Suppressor macrophage treated with lipopolysaccharide for 4 hours (primary cell): ENCODE measurements at places on chromosomes 6 and 20.

- peak; percentile 97 for DNase-seq
Observed at GRCh38 chr6:149065658-149066556, 251.6 kb upstream of the TAB2 start.

DNA sequence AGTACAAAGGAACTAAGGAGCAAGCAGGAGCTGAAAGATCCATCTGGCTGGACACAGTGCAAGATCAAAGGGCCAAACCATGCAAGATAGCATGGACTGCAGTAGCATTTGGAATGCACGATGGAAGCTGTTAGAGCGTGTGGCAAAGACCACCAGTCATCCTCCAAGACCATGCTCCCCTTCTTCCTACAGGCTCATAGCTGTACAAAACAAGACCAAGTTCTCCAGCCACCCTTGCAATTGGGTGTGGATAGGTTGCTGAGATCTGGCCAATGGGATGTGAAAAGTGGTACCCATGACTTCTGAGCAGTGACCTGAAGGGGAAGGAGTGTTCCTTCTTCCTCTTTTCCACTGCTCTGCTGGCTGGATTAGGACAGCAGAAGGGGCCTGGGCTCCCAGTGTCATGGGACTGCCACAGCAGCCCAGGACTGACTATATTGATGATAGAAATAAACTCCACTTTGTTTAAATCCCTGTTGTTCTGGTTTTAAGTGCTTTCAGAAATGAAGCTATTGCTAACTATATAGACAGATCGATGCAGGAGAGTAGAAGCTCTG is 64.9 kb downstream of the SLC22A23 start:
- peak; percentile 29 for DNase-seq

DNA sequence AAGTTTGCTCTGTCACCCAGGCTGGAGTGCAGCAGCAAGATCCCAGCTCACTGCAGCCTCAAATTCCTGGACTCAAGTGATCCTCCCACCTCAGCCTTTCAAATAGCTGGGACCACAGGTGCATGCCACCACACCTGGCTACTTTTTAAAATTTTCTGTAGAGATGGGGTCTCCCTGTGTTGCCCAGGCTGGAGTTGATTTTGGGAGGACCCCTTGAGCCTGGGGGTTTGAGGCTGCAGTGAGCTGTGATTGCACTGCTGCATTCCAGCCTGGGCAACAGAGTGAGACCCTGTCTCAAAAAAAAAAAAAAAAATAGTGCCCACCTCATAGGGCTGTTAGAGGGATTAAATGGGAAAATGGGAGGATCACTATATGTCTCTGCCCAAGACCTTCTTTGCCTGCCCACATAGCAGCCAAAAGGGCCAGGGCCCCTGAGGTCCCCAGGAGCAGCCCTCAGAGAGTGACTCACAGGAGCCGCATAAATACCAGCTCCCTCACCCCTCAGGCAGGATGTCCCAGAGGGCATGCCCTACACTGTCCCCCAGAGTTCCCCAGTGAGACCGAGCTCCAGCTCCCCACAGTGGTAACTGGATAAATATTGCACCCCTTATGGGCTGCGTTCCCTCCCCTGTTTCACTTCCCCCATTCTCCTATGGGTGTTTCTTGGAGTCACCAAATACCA is 11.7 kb upstream of the MDGA1 start:
- no peak for DNase-seq

GRCh38 chr6:5729080-5729434 is 277.7 kb downstream of the NRN1 start:
- DNase-seq = no peak

GRCh38 chr6:114216789-114217467 is 125.9 kb downstream of the HS3ST5 start:
- no peak for DNase-seq

GRCh38 chr6:45082091-45082490 is 246.0 kb upstream of the RUNX2 start:
- no peak for DNase-seq

- peak; percentile 81 for DNase-seq
Observed at GRCh38 chr20:45920462-45921336, 8.7 kb upstream of the PLTP start.

DNA sequence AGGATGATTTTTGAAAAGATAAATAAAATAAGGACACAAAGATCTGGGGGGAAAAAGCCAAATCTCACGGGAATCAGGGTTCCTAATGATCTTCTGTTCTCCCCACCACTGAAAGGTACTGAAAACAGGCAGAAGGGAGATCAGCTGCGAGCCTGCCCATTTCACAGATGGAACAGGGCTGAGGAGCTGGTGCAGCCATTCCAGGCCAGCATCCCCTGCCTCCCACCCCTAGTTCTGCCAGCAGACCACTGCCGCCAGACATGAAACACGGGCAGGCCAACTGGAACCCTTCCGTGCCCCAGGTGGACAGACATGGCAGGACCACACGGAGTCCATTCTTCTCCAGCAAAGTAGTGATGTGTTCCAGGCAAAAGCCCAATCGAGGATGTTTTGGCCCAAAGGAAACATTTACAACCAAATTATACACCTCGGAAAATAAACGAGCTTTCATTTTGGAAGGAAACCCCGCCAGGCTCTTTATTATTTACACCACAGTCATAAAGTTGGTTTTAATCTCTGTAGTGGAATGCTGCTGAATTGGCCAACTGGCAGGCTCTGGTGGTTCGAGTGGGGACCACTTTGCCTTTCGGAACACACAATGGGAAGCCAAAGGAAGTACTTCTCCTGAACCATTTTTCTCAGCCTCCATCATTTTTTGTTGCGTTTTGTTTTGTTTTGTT is 28.2 kb downstream of the ISM1 start:
- DNase-seq = no peak

GRCh38 chr6:41929924-41930323 is 8.6 kb downstream of the BYSL start:
- DNase-seq = peak; percentile 46

- DNase-seq = no peak
Observed at GRCh38 chr6:151847064-151847463, 39.6 kb downstream of the ESR1 start.

GRCh38 chr6:109013656-109014305 is 80.9 kb downstream of the SESN1 start:
- DNase-seq = peak; percentile 53

GRCh38 chr6:29764422-29765196 is 41.4 kb downstream of the HLA-F start:
- DNase-seq = peak; percentile 61

DNA sequence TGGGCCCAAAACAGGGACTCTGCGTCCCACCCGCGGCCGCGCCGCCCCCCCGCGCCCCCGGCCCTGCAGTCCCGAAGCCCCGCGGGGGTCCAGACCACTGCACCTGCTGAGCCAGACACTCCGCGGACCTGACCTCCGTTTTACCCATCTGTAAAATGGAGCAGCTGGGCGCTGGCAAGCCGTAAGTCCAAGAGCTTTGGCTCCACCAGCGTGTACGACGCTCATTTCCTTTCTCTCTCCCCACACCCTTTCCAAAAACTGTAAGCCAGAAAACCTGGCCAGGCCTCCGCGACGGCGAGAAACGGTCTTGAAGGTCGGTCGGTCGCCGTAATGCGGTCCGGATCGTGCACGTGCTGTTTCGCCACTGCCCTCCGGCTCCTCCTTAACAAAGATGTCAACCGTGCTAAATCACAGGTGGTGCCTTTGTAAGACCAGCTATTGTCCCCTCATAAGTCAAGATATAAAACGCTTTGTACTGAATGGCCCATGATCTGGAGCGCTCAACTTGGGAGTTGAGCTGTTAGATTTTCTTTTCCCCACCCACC is 7.8 kb upstream of the NR2E1 start:
- no peak for DNase-seq

- DNase-seq = no peak
Observed at GRCh38 chr6:157974341-157974894, 7.2 kb upstream of the SYNJ2 start.

DNA sequence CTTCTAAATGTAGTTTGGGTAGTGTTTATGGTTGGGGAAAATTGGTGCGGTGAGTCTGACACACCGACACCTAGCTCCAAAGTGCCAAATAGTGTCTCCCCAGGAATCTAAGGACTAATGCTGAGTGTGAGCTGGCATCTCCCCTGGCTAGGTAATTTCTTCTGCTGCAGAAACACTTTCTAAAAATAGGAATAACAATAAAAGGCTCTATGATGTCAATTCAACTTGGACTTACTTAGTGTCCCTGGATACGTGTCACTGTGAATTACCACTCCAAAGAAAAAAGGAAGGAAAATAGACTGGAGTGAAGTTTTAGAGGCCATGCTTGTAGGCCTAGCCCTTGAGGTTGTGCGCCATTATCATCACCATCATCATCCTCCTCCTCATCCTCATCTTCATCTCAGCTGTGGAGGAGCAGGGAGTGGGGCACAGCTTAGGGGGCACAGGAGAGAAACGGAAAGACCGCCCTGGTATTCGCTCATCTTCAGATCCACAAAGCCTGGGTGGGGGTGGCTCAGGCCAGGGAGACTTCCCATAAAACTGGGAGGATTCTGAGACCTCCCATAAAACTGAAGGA is 89.6 kb downstream of the TBC1D7 start:
- no peak for DNase-seq

DNA sequence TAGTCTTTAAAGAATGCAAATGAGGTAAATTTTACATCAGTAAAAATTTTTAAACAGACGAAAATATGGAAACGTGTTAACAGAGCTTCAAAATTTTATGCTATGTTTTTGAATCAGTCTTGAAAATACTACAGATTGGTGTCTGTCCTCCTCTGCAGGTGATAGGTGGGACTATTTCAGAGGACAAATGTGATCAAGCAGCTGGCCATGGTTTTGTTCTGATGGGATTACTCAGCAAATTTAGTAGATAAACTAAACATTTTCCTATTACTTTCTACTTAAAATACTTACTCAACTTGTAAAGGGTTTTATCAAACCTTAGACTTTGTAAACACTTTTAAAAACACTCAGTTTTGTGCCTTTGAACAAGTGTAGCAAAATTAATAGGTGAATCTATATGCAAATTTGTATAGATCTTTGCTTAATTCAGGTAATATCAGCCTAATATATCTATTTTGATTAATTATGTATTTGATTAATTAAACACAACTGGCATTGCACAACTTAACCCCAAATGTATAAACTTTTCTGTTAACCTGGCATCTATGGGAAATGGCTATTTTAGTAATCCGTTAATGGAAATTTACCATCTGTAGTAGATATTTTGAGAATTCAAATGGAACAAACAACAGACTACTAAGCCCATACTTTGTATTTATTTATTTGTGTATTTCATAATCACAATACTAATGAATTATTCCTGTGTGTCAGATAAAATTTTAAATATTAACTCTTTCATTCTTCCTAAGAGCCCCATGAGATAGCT is 22.5 kb downstream of the ADGRB3 start:
- DNase-seq = no peak

DNA sequence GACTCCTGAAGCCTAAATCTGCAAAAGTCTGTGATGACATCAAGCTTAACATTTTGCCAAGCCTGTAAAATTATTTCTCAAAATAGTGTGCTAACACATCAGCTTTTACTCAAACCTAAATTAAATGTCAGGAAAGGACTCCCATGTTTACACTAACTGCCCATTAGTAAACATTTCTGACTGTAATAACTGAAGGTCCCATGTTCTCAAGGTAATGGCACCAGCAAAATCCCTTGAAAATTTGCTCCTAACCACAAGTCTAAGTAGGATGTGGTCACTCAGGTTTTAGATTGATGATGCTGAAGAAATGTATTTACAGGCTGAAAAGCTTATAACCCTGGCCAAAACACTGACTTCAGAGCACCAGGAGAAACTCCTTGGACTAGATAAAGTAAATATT is 33.0 kb downstream of the BACH2 start:
- DNase-seq = no peak

GRCh38 chr6:34021554-34022190 is 124.2 kb downstream of the GRM4 start:
- no peak for DNase-seq

GRCh38 chr6:35469751-35470662 is 1.8 kb downstream of the RPL10A start:
- DNase-seq = no peak

- DNase-seq = no peak
Observed at GRCh38 chr6:13421425-13422059, 65.9 kb downstream of the GFOD1 start.

- no peak for DNase-seq
Observed at GRCh38 chr6:126072172-126072571, 85.8 kb downstream of the TRMT11 start.

DNA sequence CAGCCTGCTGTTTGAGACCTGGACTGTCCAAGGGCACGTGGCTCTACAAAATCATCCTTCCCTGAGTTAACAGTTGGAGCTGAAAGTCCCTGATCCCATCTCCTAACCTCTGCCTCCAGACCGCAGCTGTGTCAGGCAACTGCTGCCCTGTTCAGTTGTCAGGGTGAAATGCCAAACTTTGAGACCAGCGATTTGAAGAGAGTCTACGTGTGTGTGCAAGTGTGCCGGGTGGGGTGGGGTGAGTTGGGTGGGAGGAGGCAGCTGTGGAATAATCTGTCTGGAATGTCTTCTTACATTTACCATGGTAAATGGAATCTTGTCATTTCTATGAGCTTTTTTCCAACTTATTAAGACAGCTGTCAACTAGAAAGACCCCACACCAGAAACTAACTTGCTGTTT is 81.0 kb upstream of the FAM8A1 start:
- DNase-seq = no peak

DNA sequence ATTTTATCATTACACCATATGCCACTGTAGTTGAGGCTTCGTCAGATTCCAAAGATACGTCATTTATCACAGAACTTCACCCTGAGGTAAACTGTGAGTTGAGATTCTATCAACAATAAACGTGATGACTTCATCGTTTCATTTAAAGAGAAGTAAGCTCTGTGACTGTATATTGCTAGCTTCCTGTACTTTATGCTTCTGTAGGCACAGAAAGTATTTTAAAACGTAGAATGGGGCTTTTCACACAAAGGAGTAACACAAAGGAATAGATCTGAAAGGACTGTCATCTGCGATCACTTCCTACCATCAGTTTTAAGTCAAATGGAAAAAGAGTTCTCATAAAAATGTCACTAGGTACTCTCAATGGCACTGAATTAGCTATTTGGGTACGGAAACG is 234.4 kb upstream of the MCHR2 start:
- no peak for DNase-seq

GRCh38 chr6:6230286-6230685 is 90.2 kb downstream of the F13A1 start:
- no peak for DNase-seq

GRCh38 chr6:167683028-167683862 is 143.5 kb upstream of the AFDN start:
- DNase-seq = no peak

- DNase-seq = no peak
Observed at GRCh38 chr6:113318575-113318917, 538.6 kb upstream of the MARCKS start.

DNA sequence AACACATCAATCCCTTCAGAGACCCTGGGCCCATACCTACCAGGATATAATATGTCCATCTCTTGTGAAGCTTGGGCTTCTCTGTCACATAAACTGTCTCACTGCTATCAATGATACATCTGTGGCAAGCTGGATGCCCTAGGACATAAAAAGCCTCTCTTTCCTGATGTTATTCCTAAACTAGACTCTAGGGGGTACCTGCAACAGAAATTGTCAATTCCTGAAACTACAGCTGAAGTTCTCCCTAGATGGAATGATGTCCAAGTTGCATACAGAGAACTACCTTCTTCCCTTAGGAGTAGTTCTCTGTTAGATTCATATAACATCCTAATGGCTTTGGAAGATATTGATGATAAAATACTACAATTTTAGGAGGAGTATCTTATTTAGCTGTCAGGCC is 35.8 kb downstream of the TBX18 start:
- DNase-seq = peak; percentile 2
